ENCODE measurements at places on chromosomes 13 and 19.

- no peak for DNase-seq
Observed at GRCh38 chr13:59771272-59771671, 392.5 kb downstream of the DIAPH3 start.

GRCh38 chr19:8461376-8461775 lies 16.6 kb downstream of the HNRNPM start:
- DNase-seq = no peak

- no peak for DNase-seq
Observed at GRCh38 chr13:103514619-103515018, 448.4 kb upstream of the SLC10A2 start.

DNA sequence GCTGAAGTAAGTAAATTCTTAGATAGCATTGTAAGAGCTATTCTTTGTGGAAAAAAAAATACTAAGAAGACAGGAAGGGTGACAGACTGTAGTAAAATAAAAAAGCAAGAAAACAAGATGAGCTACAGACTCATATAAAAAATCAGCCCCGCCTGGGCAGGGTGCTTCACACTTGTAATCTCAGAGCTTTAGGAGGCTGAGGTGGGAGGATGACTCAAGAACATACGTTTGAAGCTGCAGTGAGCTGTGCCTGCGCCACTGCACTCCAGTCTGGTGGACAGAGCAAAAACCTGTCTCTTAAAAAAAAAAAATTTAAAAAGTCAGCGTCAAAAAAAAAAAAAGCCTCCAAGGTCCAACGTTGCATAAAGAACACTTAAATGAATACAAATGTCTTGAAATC lies 102.1 kb downstream of the VWA8 start:
- DNase-seq = no peak

GRCh38 chr13:29476046-29476445 lies 119.4 kb downstream of the SLC7A1 start:
- DNase-seq = no peak

All from islet precursor cell (in vitro differentiated cells).